ENCODE measurements at places on chromosomes 7 and 10. TPM values are rescaled to one million over a fixed set of nuclear protein-coding genes. Genes with fewer than 3 reads are reported as not detected.
A peak's percentile ranks its signal among the peaks of the same experiment; 100 is the strongest.

- H3K4me3 ChIP-seq: no peak overlapping the region
- no peaks in the 10 kb centered on the region for H3K36me3 ChIP-seq
- peaks cover 4% of the 10 kb centered on the region for H3K4me1 ChIP-seq
- peaks cover 4% of the 10 kb centered on the region for H3K27me3 ChIP-seq
- DNase-seq: no peak
- H3K27ac ChIP-seq: no peak overlapping the region
These were observed 5.9 kb upstream of the CALU start for GRCh38 chr7:128733278-128733645.

The SLC25A13 gene
- total RNA-seq: 12.6 TPM

DNA sequence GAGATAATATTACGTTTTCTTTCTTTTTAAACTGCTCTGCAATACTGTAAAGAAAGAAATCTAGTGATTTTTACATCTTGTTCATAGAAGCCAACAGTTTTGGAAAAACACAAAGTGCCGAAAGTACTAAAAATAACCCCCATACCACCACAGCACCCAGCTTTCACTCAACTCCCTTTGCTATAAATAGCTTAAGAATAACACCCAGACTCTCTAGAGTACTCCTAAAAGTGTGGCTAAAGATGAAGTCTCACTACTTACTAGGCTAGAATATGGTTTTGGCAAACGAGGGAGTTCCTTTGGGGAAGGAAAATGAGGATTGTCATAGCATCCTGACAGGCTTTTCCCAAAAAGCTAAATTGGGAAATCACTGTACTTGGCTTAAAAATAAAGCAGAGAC lies 151.8 kb upstream of the ANK3 start:
- no peak for DNase-seq
- H3K4me1 ChIP-seq: peaks cover 9% of the 10 kb centered on the region
- no peak overlapping the region for H3K4me3 ChIP-seq
- H3K27me3 ChIP-seq: peaks cover 5% of the 10 kb centered on the region
- H3K27ac ChIP-seq: no peak overlapping the region

GRCh38 chr7:157255201-157255606 lies 81.6 kb upstream of the DNAJB6 start:
- H3K4me3 ChIP-seq: no peak overlapping the region
- no peaks in the 10 kb centered on the region for H3K27me3 ChIP-seq
- H3K4me1 ChIP-seq: no peaks in the 10 kb centered on the region
- H3K36me3 ChIP-seq: peaks cover 23% of the 10 kb centered on the region
- no peak for DNase-seq

DNA sequence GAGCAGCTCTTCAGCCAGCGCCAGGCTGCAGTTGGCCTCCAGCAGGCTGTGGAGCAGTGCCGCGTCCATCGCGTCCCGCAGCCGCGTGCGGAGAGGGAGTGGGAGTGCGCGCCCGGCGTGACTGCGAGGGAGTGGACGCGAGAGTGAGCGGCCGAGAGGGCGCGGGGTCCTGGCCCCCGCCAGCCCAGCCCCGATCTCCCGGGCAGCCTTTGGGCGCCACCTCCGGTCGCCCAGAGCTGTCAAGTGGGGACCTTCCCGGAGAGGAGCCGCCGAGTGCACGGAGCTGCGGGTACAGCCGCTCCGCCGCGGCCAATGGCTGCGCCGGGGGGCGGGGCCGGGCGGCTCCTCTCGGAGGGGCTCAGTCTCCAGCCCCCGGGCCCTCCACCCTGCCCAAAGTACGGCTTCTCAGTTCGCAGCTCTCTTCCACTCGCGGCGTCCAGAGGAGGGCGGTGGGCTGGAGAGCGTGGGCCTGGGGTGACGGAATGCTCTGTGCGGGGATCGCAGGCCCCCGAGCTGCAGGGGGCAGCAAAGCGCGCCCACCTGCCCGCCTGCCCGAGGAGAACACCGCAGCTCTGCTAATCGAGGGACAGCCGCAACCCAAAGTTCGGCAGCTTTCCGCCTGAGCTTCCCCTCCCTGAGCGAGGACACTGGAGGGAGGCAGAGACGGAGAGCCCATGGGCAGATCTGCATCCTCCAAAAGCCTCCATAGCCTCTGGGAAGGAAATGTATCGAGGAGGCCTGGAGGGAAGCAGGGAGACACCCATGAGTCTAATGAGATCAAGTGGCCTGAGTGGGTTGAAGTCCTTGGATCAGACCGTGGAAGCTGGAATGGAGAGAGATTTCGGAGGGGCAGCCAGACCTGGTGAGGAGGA lies at the start of gene CRHR2:
Gene CRHR2, minus strand, starts transcription at position 245 of the 872 bp plus-strand sequence. Its CDS starts 176 bp downstream, at position 69.
- peaks cover 8% of the 10 kb centered on the region for H3K4me1 ChIP-seq
- H3K36me3 ChIP-seq: no peaks in the 10 kb centered on the region
- no peak within 1 kb of the TSS for H3K27ac ChIP-seq
- peak; percentile 57 for DNase-seq
- H3K4me3 ChIP-seq: peak within 1 kb of the TSS; percentile 66
- peaks cover 55% of the 10 kb centered on the region for H3K27me3 ChIP-seq

GRCh38 chr7:147412782-147413556 lies 1177.6 kb upstream of the C7orf33 start:
- H3K27ac ChIP-seq: no peak overlapping the region
- no peak for DNase-seq
- no peaks in the 10 kb centered on the region for H3K36me3 ChIP-seq
- H3K4me3 ChIP-seq: no peak overlapping the region

- no peaks in the 10 kb centered on the region for H3K36me3 ChIP-seq
- H3K27ac ChIP-seq: no peak overlapping the region
- no peak overlapping the region for H3K4me3 ChIP-seq
- no peaks in the 10 kb centered on the region for H3K4me1 ChIP-seq
- DNase-seq: no peak
These were observed 45.6 kb downstream of the LRMDA start for GRCh38 chr10:75476985-75477384.

The CDNF gene
- 1.6 TPM for total RNA-seq

The PILRA gene
- 0.68 TPM for total RNA-seq

DNA sequence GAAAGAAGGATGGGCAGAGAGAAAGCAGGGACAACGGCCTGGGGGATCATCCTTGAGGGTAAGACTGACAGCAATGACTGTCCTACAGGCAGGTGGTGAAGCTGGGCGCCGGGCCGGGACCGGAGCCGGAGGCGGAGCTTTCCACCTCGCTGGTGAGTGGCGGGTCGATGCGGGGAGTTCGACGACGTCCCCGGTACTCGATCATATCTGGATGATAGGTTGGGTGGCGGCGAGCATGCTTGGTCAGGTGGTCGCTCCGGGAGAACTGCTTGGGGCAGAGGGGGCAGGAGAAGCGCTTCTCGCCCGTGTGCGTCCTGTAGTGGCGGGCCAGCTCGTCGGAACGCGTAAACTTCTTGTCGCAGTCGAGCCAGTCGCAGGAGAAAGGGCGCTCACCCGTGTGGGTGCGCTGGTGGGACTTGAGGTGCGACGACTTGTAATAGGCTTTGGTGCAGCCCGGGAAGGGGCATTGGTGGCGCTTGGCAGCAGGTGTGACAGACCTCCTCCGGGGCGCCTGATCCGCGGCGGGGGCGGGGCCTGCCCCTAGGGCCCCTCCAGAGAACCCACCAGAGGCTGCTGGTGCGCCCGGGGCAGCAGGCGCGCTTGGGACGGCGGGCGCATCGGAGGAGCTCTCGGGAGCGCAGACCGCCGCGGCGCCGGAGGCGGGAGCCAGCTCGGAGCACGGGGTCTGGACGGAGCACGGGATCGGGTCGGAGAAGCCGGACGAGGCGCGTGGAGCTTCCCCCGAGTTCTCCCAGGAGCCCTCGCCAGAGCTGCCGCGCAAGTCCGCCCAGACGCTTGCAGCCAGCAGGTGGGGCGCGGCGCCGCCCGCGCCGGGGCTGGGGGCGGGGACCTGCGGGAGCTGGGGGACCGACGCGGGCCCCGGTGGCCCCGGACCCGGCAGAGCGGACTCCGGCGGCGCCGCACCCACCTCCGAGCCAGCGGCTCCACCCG lies 752 bp downstream of the KLF14 start:
- H3K4me1 ChIP-seq: peaks cover 9% of the 10 kb centered on the region
- H3K36me3 ChIP-seq: peaks cover 6% of the 10 kb centered on the region
- H3K27ac ChIP-seq: no peak overlapping the region
- DNase-seq: peak; percentile 32

The FKBP6 gene
- not detected for total RNA-seq

DNA sequence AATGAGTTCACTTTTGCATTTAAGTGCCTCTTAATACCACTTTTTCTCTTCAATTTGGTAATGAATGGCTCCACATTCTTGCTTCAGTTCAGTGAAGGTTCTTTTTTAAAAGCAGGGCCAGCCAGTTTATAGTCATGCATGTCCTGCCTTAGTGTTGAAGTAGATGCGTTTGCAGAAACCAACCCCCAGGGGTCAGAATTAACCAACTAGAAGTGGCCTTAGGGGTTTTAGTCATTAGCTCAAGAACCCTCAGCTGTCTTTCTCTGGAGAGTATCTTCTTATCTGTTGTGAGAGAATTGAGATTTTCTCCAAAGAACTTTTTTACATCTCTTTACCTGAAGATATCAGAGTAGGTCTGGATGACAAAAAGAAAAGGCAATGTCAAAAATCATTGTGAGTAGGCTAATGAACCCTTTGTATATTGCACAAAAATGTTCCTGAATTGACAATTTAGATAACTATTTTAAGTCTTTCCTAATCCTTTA lies 82.2 kb downstream of the PIK3CG start:
- H3K4me1 ChIP-seq: no peaks in the 10 kb centered on the region
- no peak overlapping the region for H3K4me3 ChIP-seq
- H3K36me3 ChIP-seq: no peaks in the 10 kb centered on the region
- DNase-seq: peak; percentile 28
- H3K27me3 ChIP-seq: no peaks in the 10 kb centered on the region

DNA sequence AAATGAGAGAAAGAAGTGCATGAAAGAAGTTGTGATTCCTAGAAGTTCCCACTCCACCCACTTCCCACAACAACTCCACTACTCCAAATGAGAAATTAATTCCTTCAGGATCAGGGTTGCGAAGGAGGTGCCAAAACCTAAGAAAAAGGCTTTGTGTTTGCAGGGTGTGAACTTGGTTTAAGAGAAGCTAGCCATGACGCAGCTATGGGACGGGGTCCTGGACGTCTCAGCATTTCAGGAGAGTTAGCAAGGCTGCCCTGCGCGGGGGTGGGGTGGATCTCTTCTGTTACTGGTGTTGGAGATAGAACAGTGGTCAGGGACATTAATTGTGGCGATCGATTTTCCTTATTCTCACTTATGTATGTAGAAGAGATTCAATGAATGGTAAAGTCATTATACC lies 61.2 kb downstream of the CHST3 start:
- no peaks in the 10 kb centered on the region for H3K27me3 ChIP-seq
- no peak overlapping the region for H3K27ac ChIP-seq
- H3K4me3 ChIP-seq: no peak overlapping the region
- H3K36me3 ChIP-seq: no peaks in the 10 kb centered on the region
- peaks cover 7% of the 10 kb centered on the region for H3K4me1 ChIP-seq

DNA sequence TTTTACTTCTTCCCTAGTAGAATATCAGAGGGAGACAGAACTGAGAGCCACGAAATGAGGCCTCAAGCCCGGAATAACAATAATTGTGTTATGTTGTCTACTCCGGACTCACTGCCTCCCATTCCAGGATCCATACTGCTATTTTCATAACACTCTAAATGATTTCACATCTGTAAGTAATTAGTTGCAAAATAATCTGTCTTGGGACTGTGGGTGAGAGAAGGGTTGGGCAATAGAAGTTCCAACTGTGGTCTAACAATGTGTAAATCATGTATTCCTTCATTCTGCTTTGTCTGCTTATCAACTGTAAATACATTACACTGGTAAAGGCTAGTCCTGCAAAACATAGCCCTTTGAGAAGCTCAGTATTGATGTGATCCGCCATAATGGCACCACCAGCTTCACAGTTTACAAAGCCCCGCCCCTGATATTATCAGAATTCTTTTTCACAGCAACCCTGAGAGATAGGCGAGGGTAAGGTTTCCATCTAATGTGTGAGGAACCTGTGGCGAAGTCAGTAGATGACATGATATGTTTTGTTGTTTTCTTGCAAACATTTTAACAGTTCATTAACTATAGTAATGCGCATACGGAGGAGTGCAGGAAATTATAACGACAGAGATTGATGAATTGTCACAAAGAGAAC lies 265.7 kb upstream of the BMPER start:
- H3K4me1 ChIP-seq: no peaks in the 10 kb centered on the region
- no peak overlapping the region for H3K27ac ChIP-seq
- no peaks in the 10 kb centered on the region for H3K27me3 ChIP-seq
- H3K36me3 ChIP-seq: peaks cover 2% of the 10 kb centered on the region

- no peaks in the 10 kb centered on the region for H3K27me3 ChIP-seq
- H3K4me3 ChIP-seq: no peak overlapping the region
- no peak for DNase-seq
- H3K36me3 ChIP-seq: peaks cover 2% of the 10 kb centered on the region
These were observed 13.1 kb downstream of the VCL start for GRCh38 chr10:74011017-74011416.
